ENCODE measurements at places on chromosomes 12 and 14.

GRCh38 chr12:131609762-131610161, 101.1 kb upstream of the SFSWAP start:
- DNase-seq = no peak

GRCh38 chr12:20653871-20654270, 41.3 kb upstream of the SLCO1C1 start:
- no peak for DNase-seq

- no peak for DNase-seq
Observed at GRCh38 chr12:86139671-86140070, 116.5 kb downstream of the MGAT4C start.

DNA sequence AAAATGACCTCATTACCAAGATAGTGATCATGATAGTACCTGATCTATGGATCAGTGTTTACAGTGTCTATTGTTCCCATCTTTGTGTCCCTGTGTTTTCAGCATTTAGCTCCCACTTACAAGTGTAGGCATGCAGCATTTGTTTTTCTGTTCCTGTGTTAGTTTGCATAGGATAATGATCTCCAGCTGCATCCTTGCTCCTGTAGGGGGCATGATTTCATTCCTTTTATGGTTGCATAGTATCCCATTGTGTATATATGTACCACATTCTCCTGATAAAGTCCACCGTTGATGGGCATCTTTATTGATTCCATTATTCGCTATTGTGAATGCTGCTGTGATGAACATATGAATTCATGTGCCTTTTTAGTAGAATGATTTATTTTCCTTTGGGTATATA, 215.4 kb upstream of the NAV3 start:
- DNase-seq = no peak

DNA sequence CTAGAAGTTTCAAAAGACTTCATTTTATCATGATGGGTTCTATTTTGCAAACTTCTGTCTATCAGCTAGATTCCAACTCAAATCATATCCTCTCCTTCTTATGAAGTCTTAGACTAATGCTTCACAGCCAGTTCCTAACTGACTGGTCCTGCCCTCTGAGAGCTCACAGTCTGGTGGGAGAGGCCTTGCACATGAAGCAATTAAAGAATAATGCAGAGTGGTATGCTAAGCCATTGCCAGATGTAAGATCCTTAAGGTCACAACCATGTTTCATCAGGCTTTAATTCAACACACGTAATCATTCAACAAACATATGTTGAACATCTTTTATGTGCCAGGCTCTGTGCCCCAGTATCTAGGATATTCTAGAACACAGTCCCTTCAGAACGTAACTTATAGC, 125.8 kb upstream of the TMPO start:
- DNase-seq = no peak

DNA sequence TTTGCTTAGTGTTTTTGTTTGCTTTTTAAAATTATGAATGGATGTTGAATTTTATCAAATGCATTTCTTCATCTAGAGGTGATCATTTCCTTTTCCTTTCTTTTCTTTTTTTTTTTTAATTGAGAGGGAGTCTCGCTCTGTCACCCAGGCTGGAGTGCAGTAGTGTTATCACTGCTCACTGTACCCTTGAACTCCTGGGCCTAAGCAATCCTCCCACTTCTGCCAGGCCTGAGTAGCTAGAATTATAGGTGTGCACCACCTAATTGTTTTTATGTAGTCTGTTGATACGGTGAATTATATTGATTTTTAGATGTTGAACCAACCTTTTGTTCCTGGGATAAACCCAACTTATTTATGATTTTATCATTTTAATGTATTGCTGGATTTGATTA, 1.5 kb upstream of the CDKL1 start:
- DNase-seq = no peak

DNA sequence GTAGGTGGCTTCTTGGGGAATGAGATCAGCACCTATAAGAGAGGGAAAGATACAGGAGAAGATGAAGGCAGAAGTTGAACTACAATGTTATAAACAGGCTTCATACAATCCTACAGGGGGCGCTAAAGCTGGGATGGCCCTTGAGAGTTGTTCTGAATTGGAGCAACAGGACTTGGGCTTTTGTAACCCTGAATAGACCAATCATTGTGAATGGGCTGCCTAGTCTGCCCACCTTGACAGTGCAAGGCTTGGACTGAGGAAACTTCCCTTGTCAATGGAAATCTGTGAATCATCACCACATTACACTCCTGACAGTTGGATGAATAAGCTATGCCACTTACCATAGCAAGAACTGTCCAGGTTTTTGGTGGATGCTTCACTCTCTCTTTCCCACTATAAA, 306.1 kb downstream of the KCNC2 start:
- DNase-seq = no peak

DNA sequence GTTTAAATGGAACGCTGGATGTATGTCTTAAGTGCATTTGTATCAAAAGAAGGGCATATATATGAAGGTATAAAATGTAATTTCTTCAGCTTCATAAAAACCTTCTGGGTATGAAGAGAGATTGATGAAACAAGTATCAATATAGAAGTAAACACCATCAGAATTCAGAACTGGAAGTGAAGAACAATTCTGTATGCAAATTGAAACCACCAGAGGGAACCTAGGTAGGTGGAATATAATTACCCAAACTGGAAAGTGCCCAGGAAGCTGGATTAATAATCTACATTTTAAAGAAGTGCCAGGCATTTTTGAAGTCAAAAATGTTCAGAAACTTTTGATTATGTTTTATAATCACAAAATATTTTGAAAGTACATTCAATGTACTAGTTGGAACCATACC, 336.2 kb upstream of the GARIN6 start:
- DNase-seq = no peak

DNA sequence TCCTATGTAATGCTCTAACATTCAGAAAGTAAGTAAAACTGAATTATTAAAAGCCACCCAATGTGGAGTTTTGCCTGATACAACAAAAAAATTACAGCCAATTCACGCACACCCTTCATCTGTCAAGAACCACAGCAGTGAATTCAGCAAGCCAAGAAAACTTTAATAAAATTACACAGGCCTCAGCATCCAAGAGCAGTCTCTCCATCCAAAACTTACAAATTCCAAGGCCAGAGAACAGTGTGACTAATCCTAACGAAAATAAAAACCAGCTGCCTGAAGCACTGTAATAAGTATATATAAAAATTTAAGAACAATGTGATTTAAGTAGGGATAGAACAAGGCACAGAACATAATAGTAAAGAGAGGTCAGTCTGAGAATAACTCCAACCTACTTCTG, 54.2 kb downstream of the SIX6 start:
- no peak for DNase-seq

GRCh38 chr12:31005944-31006361, 67.7 kb upstream of the DDX11 start:
- DNase-seq = no peak

Measured in Kasumi-1 (cell line).